ENCODE measurements at places on chromosomes 2 and 18. TPM values are rescaled to one million over a fixed set of nuclear protein-coding genes. Genes with fewer than 3 reads are reported as not detected.

PPM1B gene
- 30.8 TPM for total RNA-seq

TMEM150A gene
- total RNA-seq, result 18.9 TPM

TMEM131 gene
- 15.3 TPM for total RNA-seq

DLGAP1 gene
- total RNA-seq, result 7.9 TPM

NAT8 gene
- not detected for total RNA-seq

SERPINB3 gene
- not detected for total RNA-seq

CPO gene
- 0.11 TPM for total RNA-seq

- H3K27me3 ChIP-seq, result no peaks in the 10 kb centered on the region
- DNase-seq, result no peak
- no peak overlapping the region for H3K27ac ChIP-seq
- H3K36me3 ChIP-seq, result no peaks in the 10 kb centered on the region
- H3K4me1 ChIP-seq, result no peaks in the 10 kb centered on the region
These were observed 229.4 kb downstream of the ZNF516 start for GRCh38 chr18:76265497-76266235.

- H3K36me3 ChIP-seq, result no peaks in the 10 kb centered on the region
- no peak overlapping the region for H3K27ac ChIP-seq
- H3K4me1 ChIP-seq, result no peaks in the 10 kb centered on the region
- no peak for DNase-seq
- H3K4me3 ChIP-seq, result no peak overlapping the region
These were observed 804.3 kb downstream of the RNF144A start for GRCh38 chr2:7721413-7721995.

DNA sequence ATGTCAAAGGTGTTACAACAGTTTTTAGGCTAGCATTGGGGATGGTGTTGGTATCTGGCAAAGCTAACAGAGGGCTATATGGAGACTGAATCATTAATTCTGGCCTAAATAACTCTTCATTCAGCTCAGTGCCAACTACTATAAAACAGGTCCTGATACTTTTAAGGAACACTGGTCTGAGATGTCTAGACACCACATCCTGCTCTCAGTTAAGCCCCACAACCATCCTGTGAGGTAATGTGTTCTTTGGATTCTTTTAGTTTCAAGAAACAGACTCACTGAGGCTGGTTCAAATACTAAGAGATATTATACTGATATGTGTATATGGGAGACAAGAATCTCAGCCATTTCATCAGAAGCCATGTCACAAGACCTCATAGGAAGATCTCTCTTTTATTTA, 14.2 kb upstream of the HK2 start:
- no peaks in the 10 kb centered on the region for H3K36me3 ChIP-seq
- no peaks in the 10 kb centered on the region for H3K27me3 ChIP-seq
- no peak for DNase-seq
- H3K4me3 ChIP-seq, result no peak overlapping the region
- no peak overlapping the region for H3K27ac ChIP-seq

- H3K4me1 ChIP-seq, result no peaks in the 10 kb centered on the region
- H3K4me3 ChIP-seq, result no peak overlapping the region
- no peak overlapping the region for H3K27ac ChIP-seq
- DNase-seq, result no peak
- H3K36me3 ChIP-seq, result no peaks in the 10 kb centered on the region
These were observed 6.6 kb downstream of the NT5DC4 start for GRCh38 chr2:112727276-112728028.

DNA sequence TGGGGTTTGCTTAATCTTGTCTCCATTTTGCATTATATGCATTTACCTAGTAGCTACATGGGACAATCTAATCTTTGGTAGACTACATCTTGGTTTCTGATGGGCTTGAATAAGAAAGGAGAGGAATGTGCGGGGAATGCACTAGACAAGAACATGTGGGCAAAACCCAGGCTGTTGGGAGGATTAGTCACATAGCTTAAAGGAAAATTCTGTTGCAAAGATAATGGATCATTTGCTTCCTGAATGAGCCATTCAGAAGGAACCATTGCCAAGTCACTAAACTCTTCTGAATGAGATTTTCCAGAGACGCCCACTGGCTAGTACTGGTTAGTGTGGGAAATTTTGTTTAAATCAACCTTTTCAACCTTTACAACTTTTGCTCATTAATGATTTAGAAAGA, 84.8 kb downstream of the OSBPL6 start:
- DNase-seq, result no peak
- H3K27ac ChIP-seq, result no peak overlapping the region
- no peak overlapping the region for H3K4me3 ChIP-seq

DNA sequence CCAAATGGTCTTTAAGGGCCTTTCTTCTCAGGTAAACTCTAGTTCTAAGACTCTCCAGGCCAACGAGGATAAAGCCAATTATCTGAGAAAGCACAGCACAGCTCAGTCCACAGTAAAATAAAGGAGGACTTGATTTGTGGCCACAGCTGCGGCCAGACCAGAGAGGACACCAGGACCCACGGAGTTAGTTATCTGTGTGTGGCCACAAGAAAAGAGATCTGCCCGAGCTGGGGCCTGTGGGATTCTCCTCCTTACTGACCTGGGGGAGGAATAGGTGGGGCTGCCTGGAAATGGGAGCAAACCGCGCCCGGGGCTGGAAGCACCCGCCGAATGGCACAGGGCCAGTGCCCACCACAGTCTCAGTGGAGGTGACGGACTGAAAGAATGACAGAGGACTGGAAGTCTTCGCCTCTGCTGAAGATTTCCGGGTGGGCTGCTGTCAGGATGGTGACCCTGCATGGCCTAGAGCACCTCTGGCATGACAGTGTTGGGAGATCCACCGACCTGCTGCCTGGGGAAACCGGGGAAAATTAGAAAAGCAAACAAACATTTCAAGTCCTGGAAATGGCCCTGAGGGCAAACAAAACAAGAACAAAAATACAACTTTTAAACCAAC, 13.3 kb downstream of the PROC start:
- no peaks in the 10 kb centered on the region for H3K4me1 ChIP-seq
- no peaks in the 10 kb centered on the region for H3K36me3 ChIP-seq
- H3K4me3 ChIP-seq, result no peak overlapping the region
- DNase-seq, result no peak
- no peak overlapping the region for H3K27ac ChIP-seq

GRCh38 chr2:218130377-218130776, 4.5 kb downstream of the CXCR2 start:
- peaks cover 1% of the 10 kb centered on the region for H3K4me1 ChIP-seq
- no peaks in the 10 kb centered on the region for H3K27me3 ChIP-seq
- H3K27ac ChIP-seq, result no peak overlapping the region
- H3K4me3 ChIP-seq, result no peak overlapping the region
- H3K36me3 ChIP-seq, result no peaks in the 10 kb centered on the region
- no peak for DNase-seq

DNA sequence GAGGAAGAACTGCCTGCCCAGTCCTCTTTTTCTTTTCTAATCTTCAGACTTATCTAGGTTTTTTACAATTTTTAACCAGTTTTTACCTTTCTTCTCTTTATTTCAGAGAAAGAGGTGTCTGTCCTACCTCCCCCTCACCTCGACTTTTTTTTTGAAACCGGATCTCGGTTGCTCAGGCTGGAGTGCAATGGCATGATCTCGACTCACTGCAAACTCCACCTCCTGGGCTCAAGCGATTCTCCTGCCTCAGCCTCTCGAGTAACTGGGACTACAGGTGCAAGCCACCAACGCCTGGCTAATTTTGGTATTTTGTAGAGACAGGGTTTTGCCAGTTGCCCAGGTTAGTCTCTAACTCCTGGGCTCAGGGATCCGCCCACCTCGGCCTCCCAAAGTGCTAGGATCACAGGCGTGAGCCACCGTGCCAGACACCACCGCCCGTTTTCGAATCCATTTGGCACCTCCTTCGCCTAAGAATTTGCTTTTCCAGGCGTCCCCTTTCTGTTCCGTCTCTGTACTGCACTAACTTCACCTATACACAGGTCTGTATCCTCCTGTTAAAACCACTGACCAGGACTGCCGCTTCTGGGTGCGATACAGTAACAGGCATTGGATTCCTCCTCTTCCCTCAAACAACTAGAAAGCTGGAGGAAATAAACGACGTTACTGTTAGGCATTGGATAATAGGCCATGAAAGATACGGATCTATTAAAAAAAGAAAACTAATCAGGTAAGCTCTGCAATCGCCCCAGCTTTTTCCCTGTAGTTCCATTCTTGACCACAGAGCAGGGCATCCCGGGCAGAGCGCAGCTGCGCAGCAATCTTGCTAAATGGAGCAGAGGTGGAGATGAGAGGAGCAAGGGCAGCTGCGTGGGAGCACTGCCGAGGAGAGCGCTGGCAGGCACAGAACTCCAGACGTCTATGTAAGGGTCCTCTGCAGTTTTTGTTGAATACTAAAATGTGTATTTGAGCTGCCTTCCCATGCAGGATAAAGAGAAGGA, 69.9 kb downstream of the ZC3H6 start:
- no peaks in the 10 kb centered on the region for H3K27me3 ChIP-seq
- no peak for DNase-seq
- no peaks in the 10 kb centered on the region for H3K36me3 ChIP-seq
- H3K27ac ChIP-seq, result no peak overlapping the region

DNA sequence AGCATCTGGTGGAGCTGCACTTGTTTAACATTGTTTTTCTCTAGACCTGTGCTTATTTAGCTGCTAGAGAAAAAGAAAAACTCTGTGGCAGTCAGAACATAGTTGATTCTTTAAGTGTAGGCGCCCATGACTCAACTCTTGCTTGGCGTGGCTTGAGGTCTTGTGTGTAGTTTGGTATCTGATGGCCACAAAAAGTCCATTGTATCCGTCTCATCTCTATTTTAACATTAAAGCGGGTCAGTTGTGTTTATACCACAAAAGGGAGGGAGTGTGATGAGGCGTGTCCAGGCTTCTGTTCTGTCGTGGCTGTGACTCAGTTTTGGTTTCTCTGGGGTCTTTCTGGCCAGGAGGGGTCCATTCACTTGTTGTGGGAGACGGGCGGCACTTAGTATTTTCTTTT, 24.2 kb upstream of the UGT1A8 start:
- no peaks in the 10 kb centered on the region for H3K36me3 ChIP-seq
- H3K4me1 ChIP-seq, result no peaks in the 10 kb centered on the region
- no peaks in the 10 kb centered on the region for H3K27me3 ChIP-seq
- H3K4me3 ChIP-seq, result no peak overlapping the region
- no peak overlapping the region for H3K27ac ChIP-seq

DNA sequence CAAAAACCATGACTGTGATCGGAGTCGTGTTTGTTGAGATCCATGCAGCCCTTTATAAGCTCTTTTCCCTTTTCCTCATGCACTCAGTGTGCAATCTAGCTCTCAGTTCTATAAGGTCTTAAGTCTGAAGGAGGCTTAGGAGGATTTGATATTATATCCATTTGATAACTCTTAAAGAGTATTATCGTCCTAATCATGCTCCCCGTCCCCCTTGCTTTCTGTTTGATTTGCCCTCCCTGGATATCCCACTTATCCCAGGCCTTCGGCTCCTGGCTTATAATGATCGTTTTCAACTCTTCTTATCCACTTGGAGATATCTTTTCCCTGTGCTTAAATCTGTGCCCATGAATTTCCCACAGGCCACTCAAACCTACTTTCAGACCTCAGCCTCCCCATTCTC, 1917.7 kb upstream of the PIK3C3 start:
- no peak for DNase-seq
- H3K36me3 ChIP-seq, result no peaks in the 10 kb centered on the region
- H3K4me1 ChIP-seq, result no peaks in the 10 kb centered on the region
- H3K4me3 ChIP-seq, result no peak overlapping the region
- no peak overlapping the region for H3K27ac ChIP-seq

- no peaks in the 10 kb centered on the region for H3K4me1 ChIP-seq
- DNase-seq, result no peak
- H3K4me3 ChIP-seq, result no peak overlapping the region
These were observed 1361.8 kb upstream of the DDX18 start for GRCh38 chr2:116452651-116453050.

DNA sequence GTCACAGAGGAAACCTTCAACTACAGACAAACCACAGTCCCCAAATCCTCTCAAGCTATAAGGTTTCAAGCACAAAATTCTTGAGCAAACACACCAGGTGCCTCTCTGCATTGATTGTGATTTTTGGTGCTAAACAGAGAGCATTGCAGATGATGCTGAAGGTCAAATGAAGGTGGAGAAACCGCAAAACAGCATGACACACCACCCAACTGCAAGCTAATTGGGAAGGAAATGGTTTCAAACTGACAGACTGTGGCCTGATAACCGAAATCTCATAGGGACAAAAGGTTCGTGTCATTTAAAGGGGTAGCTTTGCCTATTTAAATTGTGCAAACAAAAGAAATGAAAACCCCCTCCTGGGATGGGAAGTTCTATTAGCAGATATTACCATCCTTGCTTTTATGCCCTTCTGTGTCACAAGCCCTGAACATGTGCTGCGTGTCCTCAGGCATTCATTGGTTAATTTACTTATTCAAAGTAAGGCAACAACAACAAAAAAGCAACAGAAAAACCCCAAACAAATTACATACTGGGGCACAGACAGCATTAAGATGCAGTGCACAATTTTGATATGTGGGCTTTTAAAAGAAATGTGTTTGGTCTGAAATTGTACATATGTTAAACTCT, 154.9 kb downstream of the AQP4 start:
- peaks cover 8% of the 10 kb centered on the region for H3K4me1 ChIP-seq
- DNase-seq, result no peak
- no peak overlapping the region for H3K27ac ChIP-seq
- H3K27me3 ChIP-seq, result no peaks in the 10 kb centered on the region
- H3K36me3 ChIP-seq, result no peaks in the 10 kb centered on the region
- no peak overlapping the region for H3K4me3 ChIP-seq

DNA sequence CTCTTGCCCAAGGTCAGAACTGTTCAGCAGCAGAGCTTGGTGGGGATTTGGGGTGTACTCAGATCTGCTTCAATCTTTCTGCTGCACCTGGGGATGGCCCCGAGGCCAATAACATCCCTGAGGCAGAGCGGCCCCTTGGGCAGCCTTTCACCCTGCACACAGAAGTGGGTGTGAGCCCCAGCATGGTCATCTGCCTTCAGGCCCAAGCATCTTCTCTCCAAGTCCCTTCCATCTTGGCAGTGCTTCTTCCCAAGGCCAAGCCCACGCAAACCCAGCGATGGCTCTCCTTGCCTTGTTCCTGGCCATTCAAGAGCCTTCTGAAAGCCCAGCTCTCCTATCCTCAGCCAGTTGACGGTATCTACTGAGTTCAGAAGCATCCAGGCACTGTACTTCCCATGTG, 172.9 kb downstream of the INHBB start:
- no peak for DNase-seq
- no peak overlapping the region for H3K4me3 ChIP-seq
- H3K36me3 ChIP-seq, result no peaks in the 10 kb centered on the region
- H3K27ac ChIP-seq, result no peak overlapping the region
- H3K27me3 ChIP-seq, result peaks cover 14% of the 10 kb centered on the region

DNA sequence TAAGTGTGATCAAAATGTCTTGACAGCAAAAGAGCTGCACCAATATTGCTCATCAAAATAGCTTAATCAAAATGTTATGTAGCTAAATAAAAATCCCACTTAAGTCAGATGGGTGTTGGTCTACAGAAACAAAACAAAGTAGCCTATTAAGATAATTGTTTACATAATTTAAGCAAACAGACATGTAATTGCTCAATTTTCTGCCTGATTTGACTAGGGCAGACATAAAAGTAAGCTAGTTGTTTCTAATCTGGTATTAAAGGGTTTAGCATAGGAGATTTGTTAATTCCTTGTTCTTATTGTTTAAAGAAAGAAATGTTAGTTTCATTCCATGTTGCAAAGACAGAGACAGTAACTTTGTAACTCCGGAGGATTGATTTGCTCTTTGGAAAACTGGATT, 11.5 kb upstream of the FEZ2 start:
- H3K27ac ChIP-seq, result no peak overlapping the region
- no peaks in the 10 kb centered on the region for H3K27me3 ChIP-seq
- no peaks in the 10 kb centered on the region for H3K36me3 ChIP-seq
- H3K4me1 ChIP-seq, result no peaks in the 10 kb centered on the region
- DNase-seq, result no peak
- no peak overlapping the region for H3K4me3 ChIP-seq

All from cardiac muscle cell (in vitro differentiated cells and primary cell).